ENCODE measurements at places on chromosomes 11 and 22. TPM values are rescaled to one million over a fixed set of nuclear protein-coding genes. Genes with fewer than 3 reads are reported as not detected.
A peak's percentile ranks its signal among the peaks of the same experiment; 100 is the strongest.

DNA sequence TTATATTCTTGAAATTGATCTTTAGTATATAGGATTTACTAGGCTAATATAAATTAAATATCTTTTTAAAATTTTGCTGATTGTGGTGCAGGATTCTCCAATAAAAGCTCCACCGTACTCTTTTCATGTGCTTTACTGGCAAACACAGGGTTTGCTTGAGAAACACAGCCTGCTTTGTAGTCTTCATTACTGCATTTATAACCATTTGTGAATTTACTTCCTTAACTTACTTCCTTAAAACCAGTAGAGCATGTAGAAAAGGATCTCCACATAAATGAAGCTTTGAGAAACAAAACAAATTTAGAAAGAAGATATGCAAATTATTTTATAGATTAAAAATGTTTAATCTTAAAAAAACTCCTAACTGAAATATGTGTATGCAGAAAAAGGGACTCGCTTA lies 28.8 kb downstream of the SWAP70 start:
- H3K27ac ChIP-seq = peak overlapping the region; percentile 78
- H3K4me1 ChIP-seq = peaks cover 7% of the 10 kb centered on the region
- no peak for DNase-seq
- no peak overlapping the region for H3K4me3 ChIP-seq
- no peaks in the 10 kb centered on the region for H3K36me3 ChIP-seq
- no peaks in the 10 kb centered on the region for H3K27me3 ChIP-seq

- no peaks in the 10 kb centered on the region for H3K36me3 ChIP-seq
- H3K27me3 ChIP-seq = no peaks in the 10 kb centered on the region
- DNase-seq = no peak
Measured at GRCh38 chr22:22123118-22123959, 121.2 kb upstream of the VPREB1 start.

GRCh38 chr11:106540001-106540400 lies 462.5 kb downstream of the AASDHPPT start:
- H3K27ac ChIP-seq = no peak overlapping the region
- no peaks in the 10 kb centered on the region for H3K36me3 ChIP-seq
- no peak overlapping the region for H3K4me3 ChIP-seq
- H3K27me3 ChIP-seq = no peaks in the 10 kb centered on the region
- H3K4me1 ChIP-seq = no peaks in the 10 kb centered on the region

DNA sequence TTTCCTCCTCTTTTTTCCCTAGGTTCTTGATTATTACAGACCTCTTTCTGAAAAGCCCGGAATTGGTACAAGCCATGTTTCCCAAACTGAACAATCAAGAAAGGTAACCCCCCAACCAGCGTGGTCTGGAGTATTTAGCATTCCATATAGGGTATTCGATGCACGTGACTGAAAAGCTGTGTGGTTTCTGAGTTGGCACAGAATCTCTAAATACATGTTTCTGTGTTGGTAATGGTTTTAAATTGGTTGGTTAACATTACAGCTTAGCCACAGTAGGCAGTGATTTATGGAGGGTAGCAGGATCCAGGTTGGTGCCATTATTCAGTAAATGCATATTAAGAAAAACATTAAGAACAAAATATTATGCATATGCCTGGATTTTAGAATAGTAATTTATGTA lies 46.8 kb downstream of the ATXN10 start:
- no peak overlapping the region for H3K27ac ChIP-seq
- no peak overlapping the region for H3K4me3 ChIP-seq
- peaks cover 12% of the 10 kb centered on the region for H3K36me3 ChIP-seq
- no peaks in the 10 kb centered on the region for H3K4me1 ChIP-seq

- no peaks in the 10 kb centered on the region for H3K4me1 ChIP-seq
- H3K36me3 ChIP-seq = no peaks in the 10 kb centered on the region
- H3K4me3 ChIP-seq = no peak overlapping the region
- no peak for DNase-seq
Measured at GRCh38 chr11:19576903-19577302, 135.7 kb upstream of the NAV2 start.

DNA sequence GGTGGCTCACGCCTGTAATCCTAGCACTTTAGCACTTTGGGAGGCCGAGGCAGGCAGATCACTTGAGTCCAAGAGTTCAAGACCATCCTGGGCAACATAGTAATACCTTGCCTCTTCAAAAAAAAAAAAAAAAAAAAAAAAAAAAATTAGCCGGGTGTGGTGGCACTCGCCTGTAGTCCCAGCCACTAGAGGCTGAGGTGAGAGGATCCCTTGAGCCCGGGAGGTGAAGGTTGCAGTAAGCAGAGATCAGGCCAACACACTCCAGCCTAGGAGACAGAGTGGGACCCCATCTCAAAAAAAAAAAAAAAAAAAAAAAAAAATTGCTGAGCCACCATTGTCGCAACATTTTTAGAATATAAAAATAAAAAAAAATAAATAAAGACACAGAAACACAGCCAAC lies 7.6 kb downstream of the CKAP5 start:
- H3K4me1 ChIP-seq = no peaks in the 10 kb centered on the region
- H3K27me3 ChIP-seq = no peaks in the 10 kb centered on the region
- no peaks in the 10 kb centered on the region for H3K36me3 ChIP-seq
- no peak for DNase-seq
- no peak overlapping the region for H3K27ac ChIP-seq

DNA sequence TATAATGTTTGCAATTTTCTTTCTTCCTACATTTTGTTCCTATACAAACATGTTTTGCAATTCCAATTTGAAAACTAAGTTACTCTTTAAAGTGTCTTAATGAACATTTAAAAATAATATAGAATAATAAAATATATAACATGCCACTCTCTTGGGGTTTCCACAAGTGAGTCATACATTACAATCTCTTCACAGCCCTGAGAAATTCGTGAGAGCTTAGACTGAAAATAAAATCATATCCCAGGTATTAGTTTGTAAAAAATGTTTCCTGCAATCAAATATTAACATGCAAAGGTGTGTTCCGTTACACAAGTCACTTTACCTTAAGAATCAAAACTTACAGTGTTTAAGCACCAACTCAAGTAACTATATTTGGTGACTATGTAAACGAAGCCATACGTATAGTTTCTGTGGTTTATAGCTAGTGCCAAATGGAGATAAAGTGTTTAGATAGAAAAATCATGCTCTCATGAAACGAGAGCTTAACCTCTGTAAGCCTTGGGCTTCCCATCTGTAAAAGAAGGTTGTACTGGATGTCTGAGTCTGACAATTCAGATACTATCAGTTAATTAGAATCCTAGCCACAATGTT lies 253.6 kb upstream of the ANO3 start:
- H3K27ac ChIP-seq = no peak overlapping the region
- H3K36me3 ChIP-seq = no peaks in the 10 kb centered on the region
- DNase-seq = no peak

DNA sequence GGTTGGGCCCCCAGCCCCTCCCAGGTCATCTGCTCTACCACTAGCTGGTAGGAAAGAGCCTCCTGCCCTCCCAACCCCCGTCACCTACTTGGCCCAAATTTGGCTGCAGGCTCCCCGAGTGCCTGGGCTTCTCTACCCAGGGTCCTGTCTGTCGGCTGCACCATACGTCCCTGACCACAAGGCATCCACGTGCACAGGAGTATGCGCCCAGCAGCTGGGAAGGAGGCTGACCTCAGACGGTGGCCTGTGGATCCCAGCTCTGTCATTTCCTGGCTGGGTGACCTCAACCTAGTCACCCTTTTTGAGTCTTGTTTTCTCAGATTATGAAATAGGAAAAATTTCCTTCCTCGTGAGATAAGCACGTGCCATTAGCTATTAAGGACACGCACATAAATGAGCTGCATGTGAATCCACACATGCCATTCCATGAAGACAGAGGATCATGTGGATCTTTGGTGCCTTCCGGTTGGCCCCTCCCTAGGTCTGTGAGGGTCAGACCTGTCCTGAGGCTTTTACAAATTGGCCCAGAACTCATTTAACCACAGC lies 13.7 kb downstream of the CYB561A3 start:
- peaks cover 78% of the 10 kb centered on the region for H3K36me3 ChIP-seq
- no peak overlapping the region for H3K4me3 ChIP-seq
- no peak overlapping the region for H3K27ac ChIP-seq
- H3K27me3 ChIP-seq = no peaks in the 10 kb centered on the region
- DNase-seq = no peak
- H3K4me1 ChIP-seq = no peaks in the 10 kb centered on the region

DNA sequence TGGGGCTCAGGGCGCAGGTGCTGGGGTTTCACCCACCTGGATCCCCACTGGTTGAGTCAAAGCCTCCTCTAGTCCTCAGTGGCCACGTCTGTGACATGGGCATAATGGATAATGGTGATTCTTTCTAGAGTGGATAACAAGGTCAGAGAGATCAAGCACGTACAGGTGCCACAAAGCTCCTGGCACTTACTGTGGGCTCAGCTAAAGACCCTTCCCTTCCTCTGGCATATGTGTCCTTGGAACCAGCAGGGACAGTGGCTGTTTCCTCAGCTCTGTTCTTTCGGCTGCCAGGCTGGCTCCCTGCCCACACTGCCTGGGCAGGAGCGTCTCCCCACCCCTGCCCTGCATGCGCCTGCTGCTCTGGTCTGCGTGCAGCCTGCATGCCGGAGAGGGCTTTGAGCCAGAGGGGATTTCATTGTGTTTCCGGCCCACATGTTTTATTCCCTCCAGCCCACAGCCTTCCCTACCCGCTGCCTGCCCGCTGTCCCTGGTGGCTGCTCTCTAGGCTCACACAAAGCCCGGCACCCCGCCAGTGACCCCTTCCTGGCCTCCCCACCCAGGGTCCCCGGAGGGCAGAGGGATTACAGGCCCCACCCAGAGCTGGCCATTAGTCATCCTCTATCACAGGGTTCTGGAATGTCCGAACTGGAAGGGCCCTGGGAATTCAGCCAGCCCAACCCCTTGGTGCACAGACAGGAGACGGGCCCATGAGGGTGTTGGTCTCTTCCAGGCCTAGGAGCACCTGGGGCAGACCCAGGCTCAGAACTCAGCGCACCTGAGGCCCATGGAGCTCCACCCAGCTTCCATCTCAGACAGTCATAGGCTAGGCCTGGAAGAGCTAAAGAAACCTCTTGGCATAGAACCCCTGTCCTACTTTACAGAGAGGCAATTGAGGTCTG lies 55.3 kb upstream of the GCAT start:
- H3K4me1 ChIP-seq = peaks cover 50% of the 10 kb centered on the region
- H3K36me3 ChIP-seq = no peaks in the 10 kb centered on the region
- peak overlapping the region; percentile 56 for H3K27ac ChIP-seq
- no peak overlapping the region for H3K4me3 ChIP-seq

- no peaks in the 10 kb centered on the region for H3K36me3 ChIP-seq
- peaks cover 8% of the 10 kb centered on the region for H3K4me1 ChIP-seq
- no peak for DNase-seq
Measured at GRCh38 chr11:83257761-83258168, 28.4 kb downstream of the CCDC90B start.

RIBC2 gene
- 47.0 TPM for total RNA-seq

SEPTIN3 gene
- total RNA-seq = not detected

TRIM49 gene
- total RNA-seq = not detected

PNPLA3 gene
- 0.88 TPM for total RNA-seq

DSCAML1 gene
- total RNA-seq = 5.8 TPM
